Caudate nucleus (tissue), 63 donors: ENCODE measurements at places on chromosomes 2 and 18.

- no peak for DNase-seq
Measured at GRCh38 chr2:36438449-36438977, 82.9 kb downstream of the CRIM1 start.

DNA sequence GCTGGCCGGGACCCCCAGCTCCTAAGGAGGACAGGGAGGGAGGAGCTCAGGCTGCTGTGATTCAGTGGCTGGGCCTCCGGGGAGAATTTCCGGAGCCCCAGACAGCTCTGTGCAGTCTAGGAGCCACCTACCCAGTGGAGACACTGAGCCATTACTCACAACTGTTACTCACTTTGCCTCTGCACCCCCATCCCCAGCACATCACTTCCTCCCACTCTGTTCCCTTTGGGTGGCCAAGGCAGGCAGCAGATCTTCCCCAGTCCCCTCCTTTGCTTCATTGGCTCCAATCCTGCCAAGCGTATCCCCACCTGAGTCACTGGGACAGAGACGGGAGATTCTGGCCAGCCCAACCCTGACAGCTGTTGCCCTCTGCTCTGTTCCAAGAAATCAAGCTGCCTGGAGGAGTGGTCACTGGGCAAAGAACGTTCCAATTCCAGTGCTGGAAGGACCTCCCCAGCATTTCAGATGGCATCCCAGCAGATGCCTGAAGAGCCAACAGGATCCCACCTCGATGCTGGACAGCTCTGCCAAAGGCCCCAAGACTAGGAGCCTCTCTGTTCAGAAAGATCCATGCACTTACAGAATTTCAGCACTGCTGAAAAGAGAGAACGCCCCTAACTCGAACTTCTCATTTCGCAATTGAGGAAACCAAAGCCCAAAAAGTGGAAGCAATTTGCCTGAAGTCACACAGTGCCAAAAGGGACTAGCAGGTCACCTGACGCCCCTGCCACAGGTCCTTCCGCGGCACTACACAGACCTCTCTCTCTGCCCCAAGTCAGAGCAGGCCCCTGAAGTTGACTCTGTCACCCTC lies 68.3 kb downstream of the TNS1 start:
- DNase-seq = peak; percentile 56

GRCh38 chr18:23752363-23752762 lies 63.1 kb downstream of the LAMA3 start:
- DNase-seq = no peak

DNA sequence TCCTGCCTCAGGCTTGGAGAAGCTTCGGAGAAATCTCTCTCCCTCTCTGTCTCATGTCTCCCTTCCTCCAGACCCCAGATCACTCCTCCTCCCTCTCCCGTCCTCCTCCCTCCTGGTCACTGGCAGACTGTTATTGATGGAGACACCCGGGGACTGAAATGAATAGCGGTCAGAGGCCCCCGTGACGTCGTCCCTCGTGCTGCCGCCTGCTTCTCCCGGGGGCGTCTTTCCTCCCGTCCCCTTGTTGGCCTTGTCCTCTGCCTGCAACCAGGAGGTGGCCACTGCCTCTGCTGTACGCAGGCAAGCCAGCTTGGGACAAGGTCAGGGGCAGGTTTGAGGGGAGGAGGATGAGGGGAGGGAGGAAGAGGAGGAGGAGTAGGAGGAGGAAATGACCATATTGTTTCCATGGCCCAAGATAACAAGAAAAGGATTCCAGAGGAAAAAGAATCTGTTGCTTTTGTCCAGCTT lies 78.2 kb downstream of the CELF4 start:
- DNase-seq = no peak

DNA sequence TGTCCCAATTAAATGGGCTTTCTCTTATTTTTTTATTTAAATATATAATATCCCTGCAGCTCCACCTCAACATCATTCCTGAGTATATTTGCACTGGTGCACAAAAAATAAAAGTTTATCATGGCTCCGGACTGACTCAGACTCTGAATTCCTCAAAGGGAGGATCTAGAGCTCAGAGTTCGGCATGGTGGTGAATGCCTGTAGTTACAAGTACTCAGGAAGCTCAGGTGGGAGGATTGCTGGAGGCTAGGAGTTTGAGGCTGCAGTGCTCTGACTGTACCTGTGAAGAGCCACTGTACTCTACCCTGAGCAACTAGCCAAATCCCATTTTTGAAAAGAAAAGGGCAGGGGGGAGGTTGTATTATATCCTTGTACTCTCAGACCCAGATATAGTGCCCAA lies 52.8 kb upstream of the NRXN1 start:
- no peak for DNase-seq

- peak; percentile 41 for DNase-seq
Measured at GRCh38 chr2:112481528-112482233, at the start of gene TTL. Gene TTL, plus strand, starts transcription at chr2:112482156. Its CDS starts 189 bp downstream, at chr2:112482345.

- no peak for DNase-seq
Measured at GRCh38 chr18:4851301-4851976, 345.6 kb downstream of the AKAIN1 start.

DNA sequence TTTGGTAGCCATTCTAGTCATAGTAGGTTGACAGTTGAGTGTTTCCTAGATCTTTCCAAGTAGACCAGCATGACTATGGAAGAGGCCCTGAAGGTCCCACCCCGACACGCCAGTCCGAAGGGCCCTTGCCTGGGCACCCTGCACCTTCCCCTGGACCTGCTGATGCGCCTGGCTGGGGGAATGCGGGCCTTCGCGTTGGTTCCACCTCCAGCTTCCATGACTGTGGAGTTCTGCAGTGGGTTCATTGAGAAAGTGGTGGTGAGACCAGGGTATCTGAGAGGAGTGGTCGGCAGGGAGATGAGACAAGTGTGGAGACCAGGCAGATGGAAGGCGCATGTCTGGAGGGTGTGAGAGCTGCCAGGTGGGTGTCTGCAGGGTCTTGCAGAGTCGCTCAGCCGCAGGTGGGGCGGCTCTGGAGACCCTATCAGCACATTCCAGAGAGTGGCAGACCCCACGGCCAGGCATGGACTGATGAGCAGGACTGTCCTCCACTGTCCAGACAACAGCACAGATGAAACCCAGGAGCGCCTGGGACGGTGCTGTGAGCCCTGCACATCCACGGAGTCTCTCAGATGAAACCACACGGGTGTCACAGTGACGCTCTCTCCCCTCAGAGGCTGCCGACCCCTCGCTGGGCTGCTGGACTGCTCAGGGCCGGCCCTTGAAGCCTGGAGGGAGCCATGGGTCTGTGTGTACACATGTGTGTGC lies 182.5 kb upstream of the HDAC4 start:
- DNase-seq = no peak

DNA sequence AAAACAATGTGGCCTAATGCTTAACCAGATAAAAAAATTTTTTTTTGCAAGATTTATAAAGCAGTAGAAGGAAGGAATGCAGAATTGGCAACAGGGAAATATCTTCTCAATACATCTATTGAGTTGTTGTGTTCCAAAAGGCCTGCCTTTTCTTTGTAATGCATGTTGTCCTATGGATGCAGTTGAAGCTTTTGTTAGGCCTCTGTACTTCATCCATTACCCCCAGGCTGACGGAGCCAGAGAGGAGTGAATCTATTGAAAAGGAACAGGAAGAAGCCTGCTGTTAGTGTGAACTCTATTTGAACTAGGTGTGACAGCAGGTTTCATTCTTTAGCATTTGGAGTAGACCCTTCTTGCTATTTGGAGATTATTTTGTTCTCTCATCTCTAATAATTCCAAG lies 56.5 kb downstream of the MTX2 start:
- DNase-seq = no peak

DNA sequence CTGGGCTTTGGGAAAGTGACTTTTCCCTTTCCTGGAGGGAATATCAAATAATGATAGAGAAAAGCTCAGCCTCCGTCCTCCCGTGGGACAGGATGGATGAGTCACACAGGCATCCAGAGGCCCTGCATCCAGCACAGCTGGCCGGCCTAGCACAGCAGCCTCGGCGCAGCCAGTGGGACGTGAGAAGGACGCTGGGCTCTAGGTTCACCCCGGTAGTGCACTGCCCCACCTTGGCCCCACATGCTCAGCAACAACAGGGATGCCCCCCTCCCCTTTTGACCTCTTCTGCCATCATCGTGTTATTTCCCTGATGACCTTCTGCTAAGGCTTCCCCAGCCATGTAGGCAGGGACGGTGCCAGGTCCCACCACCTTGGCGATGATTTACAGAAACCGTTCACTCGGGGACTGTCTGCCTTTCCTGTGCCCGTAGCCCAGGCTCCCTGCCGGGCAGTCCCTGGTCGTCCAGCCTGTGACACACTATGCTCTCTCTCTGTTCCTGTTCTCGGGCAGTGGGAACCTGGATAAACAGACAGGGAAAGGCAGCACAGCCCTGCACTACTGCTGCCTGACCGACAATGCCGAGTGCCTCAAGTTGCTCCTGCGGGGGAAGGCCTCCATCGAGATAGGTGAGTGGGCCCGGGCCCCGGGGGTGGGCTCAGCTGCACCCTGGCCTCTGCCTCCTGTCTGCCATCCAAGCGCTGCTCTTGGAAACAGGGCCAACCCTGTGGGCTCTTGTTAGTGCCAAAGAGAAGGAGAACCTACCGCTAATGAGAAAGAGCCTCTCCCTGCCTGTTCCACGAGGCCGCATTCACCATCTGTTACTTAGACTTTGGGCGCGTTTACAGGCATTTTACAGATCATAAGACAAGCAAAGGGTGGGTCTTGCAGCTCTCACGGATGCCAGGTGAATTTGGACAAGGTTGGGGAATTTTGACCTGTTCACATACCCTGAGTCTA lies 44.6 kb downstream of the ITGB1BP1 start:
- no peak for DNase-seq

GRCh38 chr2:98334439-98335078 lies 11.7 kb upstream of the CNGA3 start:
- no peak for DNase-seq

- DNase-seq = no peak
Measured at GRCh38 chr18:62982600-62983251, 267.4 kb downstream of the PHLPP1 start.

DNA sequence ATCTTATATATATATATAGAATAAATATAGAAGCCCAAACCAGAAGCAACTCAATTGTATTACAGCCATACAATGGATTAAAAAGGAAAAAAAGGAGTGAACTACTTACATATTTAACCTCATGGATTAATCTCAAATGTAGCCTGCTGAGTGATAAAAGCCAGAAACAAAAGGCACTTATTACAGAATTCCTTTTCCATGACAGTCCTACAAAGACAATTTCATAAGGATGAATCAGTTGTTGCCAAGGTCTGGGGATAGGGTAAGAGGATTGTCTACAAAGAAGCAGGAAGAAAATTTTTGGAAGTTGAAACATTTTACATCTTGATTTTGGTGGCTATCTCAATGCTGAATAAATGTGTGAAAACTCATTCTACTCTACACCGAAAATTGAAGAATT lies 103.9 kb upstream of the DCC start:
- DNase-seq = no peak

DNA sequence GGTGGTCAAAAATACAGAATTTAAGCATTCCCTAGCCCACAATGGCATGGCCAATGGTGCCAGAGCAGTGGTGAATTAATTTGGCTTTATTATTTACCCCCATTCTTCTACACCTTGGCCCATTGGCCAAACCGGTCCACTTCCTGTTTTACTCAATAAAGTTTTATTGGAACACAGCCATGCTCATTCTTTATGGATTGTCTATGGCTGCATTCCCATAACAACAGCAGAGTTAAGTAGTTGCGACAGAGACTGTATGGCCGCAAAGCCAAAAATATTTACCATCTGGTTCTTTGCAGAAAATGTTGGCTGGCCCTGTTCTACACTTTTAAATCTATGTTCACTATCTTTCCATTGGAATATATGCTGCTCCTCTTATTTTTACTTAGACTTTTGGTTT lies 130.3 kb upstream of the CCDC68 start:
- no peak for DNase-seq

- no peak for DNase-seq
Measured at GRCh38 chr2:112482309-112483041, 519 bp downstream of the TTL start.

DNA sequence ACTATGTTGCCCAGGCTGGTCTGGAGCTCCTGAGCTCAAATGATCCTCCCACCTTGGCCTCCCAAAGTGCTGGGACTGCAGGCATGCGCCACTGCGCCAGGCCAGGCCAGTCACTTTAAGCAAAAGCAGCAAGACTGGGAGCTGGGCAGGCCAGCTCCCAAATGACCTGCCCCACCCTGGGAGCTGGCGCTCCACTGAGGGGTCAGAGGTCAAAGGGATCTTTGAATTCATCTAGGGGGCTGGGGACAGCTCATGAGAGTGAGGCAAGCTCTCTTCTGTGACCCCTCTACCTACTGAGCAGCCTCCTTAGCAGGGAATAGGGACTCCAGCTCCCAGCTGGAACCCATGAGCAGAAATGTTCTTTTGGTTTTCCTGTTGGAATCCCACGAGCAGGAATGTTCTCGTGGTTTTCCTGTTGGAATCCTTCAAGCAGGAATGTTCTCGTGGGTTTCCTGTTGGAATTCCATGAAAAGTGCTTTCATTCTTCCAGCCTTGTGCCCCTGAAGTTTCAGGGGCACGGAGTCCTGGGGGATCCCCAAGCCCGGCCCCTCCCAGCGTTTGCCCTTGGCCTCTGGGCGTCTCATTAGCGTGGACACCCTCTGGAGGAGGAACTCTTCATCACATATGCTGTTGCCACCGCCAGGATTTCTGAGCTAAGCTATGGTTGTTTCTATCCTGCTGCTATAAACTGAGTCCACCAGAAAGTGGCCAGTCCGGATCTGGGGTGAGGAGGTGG lies 162.0 kb upstream of the HAAO start:
- DNase-seq = no peak

DNA sequence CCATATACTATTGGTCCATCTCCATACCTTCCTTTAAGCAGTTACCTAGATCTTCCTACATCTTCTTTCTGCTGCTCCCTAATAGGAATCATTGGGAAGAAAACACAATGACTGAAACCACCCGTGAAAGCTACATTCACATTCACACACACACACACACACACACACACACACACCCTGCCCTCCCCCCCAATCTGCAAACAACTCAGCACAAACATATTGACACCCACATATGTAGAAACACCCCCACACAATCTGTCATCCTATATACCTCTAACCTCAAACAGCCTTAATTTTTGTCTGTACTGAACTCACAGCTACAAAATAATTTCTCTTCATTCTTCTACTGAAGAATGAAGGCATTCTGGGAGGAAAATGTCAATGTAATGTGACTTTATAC lies 63.8 kb downstream of the KLF7 start:
- no peak for DNase-seq

- no peak for DNase-seq
Measured at GRCh38 chr2:174662859-174663258, 65.3 kb upstream of the WIPF1 start.

GRCh38 chr18:31489311-31489710 lies 8.7 kb upstream of the DSG2 start:
- no peak for DNase-seq
